ENCODE measurements at places on chromosomes 13 and 19.
A peak's percentile ranks its signal among the peaks of the same experiment; 100 is the strongest.

DNA sequence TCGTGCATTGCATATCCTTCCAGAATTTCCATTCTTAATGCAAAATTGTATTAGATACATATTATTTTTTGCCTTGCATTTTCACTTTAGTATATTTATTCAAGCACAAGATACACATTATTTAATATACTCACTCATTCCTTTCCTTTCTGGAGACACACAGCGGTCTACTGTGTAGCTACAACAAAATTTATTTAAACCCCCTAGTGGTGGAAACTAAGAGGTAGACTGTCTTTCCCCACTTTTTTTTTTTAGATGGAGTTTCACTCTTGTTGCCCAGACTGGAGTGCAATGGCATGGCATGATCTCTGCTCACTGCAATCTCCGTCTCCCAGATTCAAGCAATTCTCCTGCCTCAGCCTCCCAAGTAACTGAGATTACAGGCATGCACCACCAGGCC is 2040.3 kb upstream of the PCDH20 start:
- no peak for DNase-seq

DNA sequence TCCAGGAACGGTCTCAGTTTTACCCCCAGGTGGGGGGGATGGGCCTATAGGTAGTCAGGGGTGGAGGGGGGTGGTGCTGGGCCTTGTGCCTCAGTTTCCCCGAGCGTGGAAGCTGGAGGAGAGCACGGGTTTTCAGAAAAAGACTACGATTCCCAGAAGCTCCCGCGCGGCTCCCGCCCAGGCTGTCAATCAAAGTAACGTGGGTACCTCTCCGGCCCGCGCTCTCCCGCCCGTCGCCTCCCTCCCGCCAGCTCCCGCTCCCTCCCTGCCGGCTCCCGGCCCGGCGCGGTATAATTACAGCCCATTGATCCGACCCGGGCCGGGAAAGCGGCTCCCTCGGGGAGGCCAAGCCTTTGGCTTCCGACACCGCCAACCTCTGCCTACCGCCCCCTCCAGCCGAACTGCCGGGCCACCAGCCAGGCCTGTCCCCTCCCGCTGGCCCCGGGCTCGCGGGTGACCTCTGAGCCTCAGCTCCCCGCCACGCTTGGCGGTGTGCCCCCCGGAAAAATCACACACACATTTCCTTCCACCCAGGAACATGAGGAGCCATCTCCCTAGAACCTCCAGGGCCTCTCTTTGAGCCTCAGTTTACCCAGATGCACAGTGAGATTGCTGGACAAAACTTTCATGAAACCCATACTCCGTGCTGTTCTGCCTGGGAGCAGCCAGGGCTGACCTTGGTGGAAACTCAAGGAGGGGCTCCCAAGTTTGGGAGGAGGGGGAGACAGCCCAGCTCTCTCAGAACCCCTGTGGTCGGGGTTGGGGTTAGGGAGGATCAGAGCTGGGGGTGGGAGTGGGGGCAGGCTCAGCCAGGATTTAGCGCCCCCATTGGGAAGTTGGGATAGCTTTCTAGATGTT is 7.3 kb upstream of the TLE2 start:
- peak; percentile 94 for DNase-seq

- DNase-seq: no peak
Observed at GRCh38 chr13:92682832-92683517, 543.6 kb upstream of the GPC6 start.

GRCh38 chr19:30074741-30075715 is 133.0 kb downstream of the URI1 start:
- no peak for DNase-seq

DNA sequence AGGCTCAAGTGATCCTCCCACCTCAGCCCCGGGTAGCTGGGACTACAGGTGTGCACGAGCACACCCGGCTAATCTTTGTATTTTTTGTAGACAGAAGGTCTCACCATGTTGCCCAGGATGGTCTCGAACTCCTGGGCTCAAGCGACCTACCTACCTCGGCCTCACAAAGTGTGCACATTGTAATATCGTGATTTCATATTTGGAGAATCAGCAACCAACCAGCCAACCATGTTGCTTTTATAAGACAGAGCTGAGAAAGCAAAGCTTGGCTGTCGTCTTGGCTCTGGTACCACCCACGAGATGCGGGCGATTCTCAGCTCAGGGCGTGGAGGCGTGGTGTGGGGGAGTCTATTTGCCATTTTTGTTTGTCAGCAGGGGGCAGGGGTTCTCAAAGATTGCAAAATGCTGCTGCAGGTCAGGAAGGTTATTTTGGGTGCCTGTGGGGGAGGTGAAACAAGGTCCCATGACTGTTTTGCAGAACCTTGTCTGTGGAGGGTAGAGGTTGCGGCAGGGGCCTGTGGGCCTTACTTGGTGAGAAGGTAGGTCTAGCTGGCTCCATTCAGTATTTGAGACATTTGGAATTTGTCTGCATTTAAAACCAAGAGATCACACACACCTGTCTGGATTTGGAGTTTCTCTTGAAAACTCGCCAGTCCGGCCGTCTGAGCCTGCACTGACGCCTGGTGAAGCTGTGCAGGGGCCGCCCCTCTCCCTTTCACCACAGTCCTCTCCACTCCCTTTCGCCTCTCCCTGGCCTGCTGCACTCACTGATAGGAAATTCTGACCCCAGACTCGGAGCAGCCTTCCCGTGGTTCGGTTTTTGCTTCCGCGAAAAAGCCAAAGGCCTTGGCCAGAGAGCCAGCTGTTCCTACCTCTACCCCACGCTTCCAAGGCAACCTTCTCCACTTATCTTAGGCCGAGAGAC is 15.4 kb downstream of the TNFAIP8L1 start:
- DNase-seq: no peak
